ENCODE measurements at places on chromosomes 1 and 21. TPM values are rescaled to one million over a fixed set of nuclear protein-coding genes. Genes with fewer than 3 reads are reported as not detected.

Gene PCAT6
- polyA plus RNA-seq: 2.5 TPM

Gene PIGR
- polyA plus RNA-seq: 1.7 TPM

Gene AKR7A3
- 1.1 TPM for polyA plus RNA-seq

Gene KIF26B
- 38.0 TPM for polyA plus RNA-seq

Gene SYF2
- 112 TPM for polyA plus RNA-seq

Gene PLCH2
- polyA plus RNA-seq: 0.86 TPM

Gene FMN2
- polyA plus RNA-seq: 8.4 TPM

Gene ZNF672
- polyA plus RNA-seq: 24.3 TPM

Gene C1orf226
- 17.3 TPM for polyA plus RNA-seq

Gene AGMAT
- polyA plus RNA-seq: 34.8 TPM

Gene C8B
- polyA plus RNA-seq: not detected

Gene FBLIM1
- polyA plus RNA-seq: 60.6 TPM

DNA sequence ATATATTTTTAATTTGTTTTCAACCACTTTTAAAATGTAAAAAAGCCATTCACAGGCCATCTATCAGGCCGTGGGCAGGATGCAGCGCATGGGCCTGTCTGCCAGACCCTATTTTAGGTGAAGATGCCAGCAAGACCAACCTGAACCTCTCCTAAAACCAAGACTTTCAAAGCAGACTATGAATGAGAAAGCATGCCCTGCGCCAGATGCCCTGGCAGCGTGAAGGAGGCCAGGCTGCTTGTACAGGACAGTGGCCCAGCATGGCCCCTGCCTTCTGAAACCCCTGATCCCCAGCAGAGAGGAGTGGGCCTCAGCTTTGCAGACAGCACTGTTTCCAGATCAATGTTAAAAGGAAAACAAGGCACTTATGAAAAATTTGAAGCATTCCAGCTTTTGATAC lies 31.6 kb downstream of the WDR4 start:
- no peak for DNase-seq

GRCh38 chr1:213858581-213858980 lies 129.2 kb upstream of the PROX1 start:
- no peak for DNase-seq

DNA sequence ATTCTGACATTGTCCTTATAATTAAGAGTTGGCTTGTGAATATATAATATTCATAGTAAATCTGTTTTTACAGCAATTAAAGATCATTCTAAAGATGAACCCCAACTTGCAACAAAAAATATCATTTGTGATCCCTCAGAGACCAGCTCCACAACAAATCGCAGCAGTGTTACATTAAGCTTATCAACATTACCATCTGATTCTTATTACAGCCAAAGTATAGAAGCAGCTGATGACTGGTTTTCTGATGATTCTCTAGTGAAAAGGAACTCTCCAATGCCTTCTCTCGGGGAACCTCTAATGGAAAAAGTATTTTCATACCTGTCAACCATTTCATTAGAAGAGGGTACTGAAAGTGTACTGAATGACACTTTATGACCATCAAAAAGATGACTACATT lies 45.4 kb downstream of the C1orf185 start:
- DNase-seq: no peak

DNA sequence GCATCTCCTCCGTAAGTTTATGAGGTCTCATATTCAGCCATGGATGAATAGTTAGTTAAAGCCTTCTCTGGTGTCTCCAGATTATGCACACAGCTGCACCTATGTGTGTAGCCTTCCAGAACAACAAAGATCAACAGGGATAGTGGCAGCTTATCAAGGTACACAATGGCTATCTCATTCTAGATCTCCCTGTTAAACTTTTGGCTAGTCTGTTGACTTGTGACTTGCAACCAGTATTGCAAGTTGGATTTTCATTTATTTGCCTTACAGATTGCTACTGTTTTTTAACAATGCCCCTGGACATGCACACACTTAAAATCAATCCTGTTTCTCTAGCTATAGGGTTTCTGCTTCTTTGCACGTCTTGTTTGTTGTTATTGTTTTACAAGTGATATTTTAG lies 363.2 kb downstream of the OMA1 start:
- DNase-seq: no peak

GRCh38 chr1:23999156-23999671 lies 19.1 kb upstream of the SRSF10 start:
- no peak for DNase-seq

GRCh38 chr1:155951753-155952504 lies 10.5 kb downstream of the RXFP4 start:
- DNase-seq: no peak

DNA sequence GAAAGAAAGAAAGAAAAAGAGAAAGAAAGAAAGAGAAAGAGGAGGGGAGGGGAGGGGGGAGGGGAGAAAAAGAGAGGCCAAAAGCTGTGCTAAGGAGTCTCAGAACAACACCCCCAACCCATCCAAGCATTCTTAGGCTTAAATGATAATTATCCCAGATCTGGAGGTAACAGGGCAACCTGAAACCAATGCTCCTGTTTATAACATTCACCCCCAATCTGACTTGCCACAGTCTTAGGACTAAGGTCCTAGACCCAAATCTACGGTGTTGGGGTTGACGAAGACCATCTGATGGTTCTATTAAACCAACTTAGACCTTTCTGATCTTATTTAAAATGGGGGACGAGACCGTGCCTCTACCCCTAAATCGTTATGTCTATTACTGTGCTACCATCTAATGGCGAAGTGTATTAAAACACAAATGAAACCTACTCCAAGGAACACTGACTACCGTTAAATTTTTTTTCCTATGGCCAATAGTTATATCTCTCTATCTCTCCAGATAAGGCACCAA lies 119.3 kb upstream of the CDC42BPA start:
- no peak for DNase-seq

DNA sequence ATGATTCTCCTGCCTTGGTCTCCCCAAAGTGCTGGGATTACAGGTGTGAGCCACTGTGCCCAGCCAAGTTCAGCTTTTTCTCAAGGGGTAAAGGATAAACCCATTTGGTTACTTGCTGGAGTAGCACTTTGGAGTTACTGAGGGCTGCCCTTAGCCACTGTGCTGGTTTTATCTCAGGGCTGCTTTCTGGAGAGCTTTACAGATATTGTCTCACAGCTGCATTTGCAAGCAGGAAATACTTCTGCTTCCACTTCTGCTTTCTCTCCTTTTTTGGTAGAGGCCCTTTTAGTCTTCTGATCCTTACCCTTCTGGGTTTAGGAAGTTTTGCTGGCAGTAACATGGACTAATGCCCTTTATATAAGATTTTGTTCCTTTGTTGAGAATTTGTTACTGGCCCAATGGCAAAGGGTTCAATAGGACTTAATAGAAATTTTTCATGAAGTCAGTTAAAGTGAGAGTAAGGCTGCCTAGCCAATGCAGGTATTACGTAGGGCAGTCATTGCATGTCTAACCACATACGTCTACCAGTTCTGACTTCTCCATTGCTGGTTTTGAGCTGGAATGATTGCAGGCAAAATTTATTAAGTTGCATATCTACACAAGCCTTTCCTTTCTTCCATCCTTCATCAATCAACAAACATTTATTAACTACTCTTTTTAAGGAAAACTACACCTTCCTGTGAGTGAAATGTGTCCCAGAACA lies 24.4 kb downstream of the CAP1 start:
- no peak for DNase-seq

GRCh38 chr1:8223526-8223925 lies 94.4 kb upstream of the SLC45A1 start:
- no peak for DNase-seq

DNA sequence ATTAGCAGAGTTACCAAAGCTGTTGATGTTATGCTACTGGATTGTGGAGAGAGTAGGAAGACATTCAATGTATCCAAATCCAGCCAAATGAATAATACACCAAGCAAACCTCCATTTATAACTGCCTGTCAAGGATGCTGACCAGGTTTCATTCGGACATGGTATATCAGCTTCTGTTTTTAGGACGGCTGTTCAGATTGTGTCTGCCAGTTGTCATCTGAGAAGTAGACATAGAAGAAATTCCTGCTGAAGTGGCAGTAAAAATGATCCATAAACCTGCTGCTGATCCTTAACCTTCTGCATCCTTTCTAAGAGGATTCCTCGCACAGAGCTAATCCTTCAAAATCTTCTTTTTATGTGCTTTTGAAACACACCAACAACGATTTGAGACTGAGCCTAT lies 663.6 kb upstream of the PLXNA2 start:
- DNase-seq: no peak

DNA sequence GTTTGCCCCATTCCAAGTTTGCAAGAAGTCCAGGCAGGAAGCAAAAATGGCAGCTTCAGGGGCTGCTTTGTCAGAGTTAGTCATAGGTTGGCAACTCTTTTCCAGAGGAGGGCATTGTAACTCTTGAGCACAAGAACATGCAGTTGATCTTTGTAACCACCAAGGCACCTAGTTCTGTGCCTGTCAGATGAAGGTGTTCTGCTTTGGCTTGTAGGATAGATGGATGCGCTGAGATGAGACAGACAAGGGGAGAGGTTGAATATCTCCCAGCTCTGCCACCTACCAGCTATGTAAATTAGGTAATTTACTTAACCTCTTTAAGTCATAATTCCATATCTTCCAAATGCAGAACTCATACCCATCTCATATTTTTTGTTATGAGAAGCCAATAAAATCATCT lies 89.3 kb downstream of the ZNF648 start:
- no peak for DNase-seq

DNA sequence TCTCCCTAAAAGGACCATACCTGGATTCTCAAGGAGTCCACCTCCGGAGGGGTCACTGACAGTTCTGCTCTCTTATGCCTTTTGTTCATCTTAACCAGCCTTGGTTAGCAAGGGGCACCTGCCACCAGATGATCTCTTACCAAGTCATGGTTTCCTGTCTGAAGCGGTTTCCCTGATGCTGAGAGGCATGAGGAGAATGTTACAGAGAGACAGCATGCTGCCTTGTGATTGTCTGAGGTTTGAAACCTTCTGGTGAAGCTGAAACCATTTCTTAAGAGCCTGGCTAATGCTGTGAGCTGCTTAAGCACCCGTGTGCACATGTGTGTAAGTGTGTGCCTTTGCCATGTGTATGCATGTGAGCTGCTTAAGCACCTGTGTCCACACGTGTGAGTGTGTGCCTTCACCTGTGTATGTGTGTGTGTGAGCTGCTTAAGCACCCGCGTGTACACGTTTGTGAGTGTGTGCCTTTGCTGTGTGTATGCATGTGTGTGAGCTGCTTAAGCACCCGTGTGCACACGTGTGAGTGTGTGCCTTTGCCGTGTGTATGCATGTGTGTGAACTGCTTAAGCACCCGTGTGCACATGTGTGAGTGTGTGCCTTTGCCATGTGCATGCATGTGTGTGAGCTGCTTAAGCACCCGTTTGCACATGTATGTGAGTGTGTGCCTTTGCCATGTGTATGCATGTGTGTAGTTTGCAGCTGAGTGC lies 136.4 kb upstream of the COL6A1 start:
- DNase-seq: no peak

GRCh38 chr21:40534886-40535285 lies 312.1 kb downstream of the DSCAM start:
- no peak for DNase-seq

GRCh38 chr1:38533772-38534472 lies 325.6 kb downstream of the RRAGC start:
- DNase-seq: no peak

- DNase-seq: no peak
Observed at GRCh38 chr1:76595024-76595423, 272.3 kb upstream of the ST6GALNAC5 start.

- DNase-seq: peak; percentile 51
Observed at GRCh38 chr1:96966536-96967138, 245.1 kb downstream of the PTBP2 start.

Measured in right renal pelvis (tissue), 4 donors.